ENCODE measurements at places on chromosomes 3 and 15.
A peak's percentile ranks its signal among the peaks of the same experiment; 100 is the strongest.

GRCh38 chr3:143436231-143436930 is 316.8 kb downstream of the CHST2 start:
- no peak for DNase-seq

DNA sequence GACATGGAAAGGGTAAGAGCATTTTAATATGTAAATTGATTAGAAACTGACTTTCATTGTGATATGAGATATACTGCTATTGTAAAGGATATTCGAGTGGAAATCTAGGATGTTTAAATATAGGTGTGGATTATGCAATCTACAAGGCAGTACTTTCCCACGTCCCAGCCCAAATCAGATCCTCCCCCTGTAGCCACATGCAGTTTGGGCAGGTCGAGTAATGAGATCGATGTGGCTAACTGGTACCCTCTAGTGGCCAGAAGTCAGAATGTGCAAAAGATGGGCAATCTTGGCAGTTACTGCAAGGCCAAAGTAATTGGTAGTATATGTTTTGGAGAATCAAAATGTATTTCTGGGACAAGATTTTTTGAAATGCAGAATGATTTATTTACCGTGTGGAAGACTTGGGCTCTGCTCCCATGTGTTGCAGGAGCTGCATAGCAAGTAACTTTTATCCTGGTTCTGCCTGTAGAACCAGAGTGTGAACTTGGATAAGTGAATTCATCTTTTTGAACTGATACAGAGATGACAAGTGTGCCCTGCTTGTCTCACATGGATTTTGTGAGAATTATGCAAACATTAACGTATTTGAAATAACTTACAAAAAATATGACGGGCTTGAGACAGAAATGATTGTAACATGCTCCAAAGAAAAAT is 94.5 kb upstream of the ADAMTSL3 start:
- peak; percentile 20 for DNase-seq

GRCh38 chr3:151113343-151113742 is 27.9 kb downstream of the MED12L start:
- DNase-seq, result no peak

GRCh38 chr15:39936681-39937080 is 2.8 kb downstream of the EIF2AK4 start:
- DNase-seq, result no peak

DNA sequence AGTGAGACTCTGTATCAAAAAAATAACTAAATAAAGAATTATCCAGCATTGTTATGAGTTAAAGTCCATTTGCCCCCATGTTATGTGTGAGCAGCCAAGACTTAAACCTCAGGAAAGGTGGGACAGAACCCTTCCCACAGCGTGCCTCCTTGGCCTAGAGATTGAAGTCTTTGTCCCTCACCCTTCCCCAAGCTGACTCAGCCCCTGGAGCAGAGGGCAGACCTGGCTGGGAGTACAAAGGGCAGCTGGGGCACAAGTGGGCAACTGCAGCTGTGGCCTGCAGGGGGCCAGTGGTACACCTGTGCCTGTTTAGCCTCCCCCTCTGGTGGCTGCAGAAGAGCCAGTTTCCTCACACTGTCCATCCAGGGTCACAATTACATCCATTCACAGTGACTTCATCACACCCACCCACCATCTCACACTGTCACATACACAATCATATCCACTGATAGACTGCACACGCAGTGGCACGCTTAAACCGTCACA is 940 bp upstream of the ACY1 start:
- peak; percentile 37 for DNase-seq

GRCh38 chr3:48135552-48136495 is 52.4 kb downstream of the CDC25A start:
- no peak for DNase-seq

GRCh38 chr15:57685306-57686095 is 21.0 kb upstream of the POLR2M start:
- no peak for DNase-seq

DNA sequence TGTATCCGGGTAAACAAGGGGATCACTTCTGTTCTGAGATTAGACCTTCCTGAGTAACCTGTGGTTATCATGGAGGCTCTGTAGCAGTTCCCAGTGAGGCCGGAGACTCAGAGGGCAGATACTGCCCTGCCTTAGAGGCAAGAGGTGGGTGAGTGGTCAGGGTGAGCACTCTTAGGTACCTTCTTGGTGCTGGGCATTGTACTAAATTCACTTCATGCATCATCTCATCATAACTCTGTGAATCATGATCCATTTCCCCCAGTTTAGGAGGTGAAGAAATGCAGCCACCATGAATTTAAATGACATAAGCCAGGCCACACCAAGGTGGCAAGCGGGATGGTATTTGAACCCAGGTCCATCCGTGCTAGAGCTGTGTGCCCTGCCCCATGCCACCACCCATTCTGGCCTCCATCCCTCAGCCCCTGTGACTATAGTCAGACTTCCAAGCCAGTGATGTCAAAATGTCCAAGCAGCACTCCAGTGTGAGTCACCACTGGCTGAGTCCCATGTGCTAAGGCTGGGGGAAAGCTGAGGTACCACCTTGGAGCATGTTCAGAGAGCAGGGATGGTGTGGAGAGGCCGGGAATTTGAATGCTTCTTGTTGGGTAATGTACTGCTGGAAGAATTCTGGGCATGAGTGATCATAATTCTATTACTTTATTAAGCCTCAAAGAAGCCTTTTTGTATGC is 88.8 kb downstream of the EPHB1 start:
- no peak for DNase-seq

GRCh38 chr3:12934431-12934830 is 93.1 kb upstream of the RPL32 start:
- no peak for DNase-seq

GRCh38 chr3:144390786-144391185 is 419.2 kb downstream of the DIPK2A start:
- no peak for DNase-seq

GRCh38 chr3:22288756-22289155 is 537.7 kb upstream of the ZNF385D start:
- DNase-seq, result no peak

GRCh38 chr3:12986986-12987385 is 86.2 kb downstream of the IQSEC1 start:
- DNase-seq, result no peak

- peak; percentile 67 for DNase-seq
These were observed 66.1 kb downstream of the RPN1 start for GRCh38 chr3:128584412-128585020.

DNA sequence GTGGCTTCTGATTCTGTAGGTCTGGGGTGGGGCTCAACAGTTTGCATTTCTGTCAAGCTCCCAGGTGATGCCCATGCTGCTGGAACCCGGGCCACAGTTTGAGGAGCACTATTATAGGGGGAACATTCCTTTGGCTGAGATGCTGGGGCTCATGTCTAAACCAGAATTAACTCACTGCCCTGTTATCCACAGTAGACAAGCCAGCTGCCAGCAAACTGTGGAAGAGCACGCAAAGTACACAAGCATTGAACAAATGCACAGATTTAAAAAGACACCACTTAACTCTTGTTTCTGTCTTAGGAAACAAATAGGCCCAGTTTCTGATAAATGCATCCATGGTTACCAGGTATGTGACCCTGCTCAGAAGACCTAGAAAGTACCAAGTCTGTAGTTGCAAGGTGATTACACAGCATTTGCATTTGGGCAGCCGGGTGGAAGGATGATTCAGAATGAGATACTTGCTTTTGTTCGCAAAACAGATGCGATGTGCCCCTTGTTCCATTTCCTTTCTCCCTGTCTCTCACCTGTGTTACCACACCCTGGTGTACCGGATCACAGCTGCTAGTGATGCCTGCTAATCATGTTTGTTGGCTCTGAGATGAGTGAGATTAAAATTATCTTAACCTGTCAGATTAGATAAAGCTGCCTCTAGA is 12.4 kb downstream of the GYG1 start:
- peak; percentile 18 for DNase-seq

DNA sequence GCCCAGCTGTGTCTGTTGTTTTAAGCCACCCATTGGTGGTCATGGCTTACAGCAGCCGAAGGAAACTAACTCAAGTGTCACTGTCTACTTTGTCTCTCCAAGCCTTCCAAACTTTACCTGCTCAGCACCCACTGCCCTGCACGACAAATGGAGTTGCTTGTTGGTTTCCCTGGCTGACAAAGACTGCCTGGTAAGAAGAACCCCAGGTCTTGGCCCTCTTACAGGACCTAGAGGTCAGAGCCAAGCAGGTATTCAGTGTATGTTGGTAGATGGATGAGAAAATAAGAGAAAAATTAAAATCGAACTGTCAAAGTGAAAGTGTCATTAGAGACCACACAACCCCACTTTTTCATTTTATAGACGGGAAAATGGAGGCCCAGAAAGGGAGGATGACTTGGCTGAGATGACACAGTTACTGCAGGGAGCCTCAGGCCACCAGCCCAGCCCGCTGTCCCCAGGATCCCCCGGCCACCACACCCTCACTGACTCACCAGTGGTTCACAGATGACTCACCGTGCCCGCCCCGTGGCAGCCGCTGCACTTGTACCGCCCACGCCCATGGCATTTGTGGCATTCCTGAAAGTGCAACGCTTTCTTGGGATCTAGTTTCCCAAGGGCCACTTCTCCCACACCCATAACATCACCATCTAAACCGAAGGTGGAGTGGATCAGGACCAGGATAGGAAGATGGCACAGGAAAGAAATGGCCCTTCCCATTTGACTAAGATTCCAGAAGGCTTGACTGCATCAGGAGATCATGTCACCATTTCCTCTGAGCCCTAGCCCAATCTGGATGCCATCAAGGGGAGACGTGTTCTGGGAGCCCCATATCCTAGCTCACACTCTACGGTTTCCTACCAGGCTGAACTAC is 15.2 kb downstream of the SSUH2 start:
- no peak for DNase-seq

GRCh38 chr15:87200149-87200548 is 1056.4 kb downstream of the NTRK3 start:
- no peak for DNase-seq

- no peak for DNase-seq
These were observed 30.6 kb downstream of the EPHA3 start for GRCh38 chr3:89138048-89138447.

DNA sequence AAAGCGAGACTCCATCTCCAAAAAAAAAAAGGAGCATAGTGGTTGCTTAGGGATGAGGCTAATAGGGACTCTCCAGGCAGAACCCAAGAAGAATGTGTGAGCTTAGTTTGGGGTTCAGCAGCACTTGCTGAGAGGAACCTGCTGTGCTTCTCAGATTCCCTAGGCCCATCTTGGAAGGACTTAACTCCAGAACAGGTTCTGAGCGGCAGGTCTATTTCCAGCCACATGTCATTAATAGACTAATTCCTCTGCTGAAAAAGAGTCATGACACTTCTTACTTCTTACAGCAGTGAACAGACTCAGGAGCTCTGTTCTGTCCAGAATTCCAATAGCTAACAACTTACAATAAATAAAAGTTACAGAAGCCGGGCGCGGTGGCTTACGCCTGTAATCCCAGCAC is 22.5 kb downstream of the RHOA start:
- no peak for DNase-seq

DNA sequence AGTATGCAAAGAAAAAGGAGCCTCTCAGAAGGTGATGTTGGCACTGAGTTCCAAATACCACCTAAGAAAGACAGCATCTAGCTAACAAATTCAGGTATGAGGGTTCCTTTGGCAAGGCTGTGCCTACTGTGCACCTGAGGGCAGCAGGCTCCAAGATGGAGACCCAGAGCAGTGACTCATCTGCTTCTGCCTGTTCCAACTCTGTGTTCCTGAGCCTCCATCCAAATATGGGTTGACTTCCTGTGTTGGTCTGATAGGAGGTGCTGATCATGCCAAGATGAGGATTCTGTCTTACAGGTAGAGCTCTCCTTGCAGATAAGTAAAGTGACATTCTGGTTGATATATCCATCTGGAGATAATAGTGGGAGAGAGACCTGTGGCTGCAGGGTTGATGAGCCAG is 26.0 kb downstream of the SV2B start:
- no peak for DNase-seq

- DNase-seq, result no peak
These were observed 12.2 kb upstream of the RASGRP1 start for GRCh38 chr15:38576837-38577236.

DNA sequence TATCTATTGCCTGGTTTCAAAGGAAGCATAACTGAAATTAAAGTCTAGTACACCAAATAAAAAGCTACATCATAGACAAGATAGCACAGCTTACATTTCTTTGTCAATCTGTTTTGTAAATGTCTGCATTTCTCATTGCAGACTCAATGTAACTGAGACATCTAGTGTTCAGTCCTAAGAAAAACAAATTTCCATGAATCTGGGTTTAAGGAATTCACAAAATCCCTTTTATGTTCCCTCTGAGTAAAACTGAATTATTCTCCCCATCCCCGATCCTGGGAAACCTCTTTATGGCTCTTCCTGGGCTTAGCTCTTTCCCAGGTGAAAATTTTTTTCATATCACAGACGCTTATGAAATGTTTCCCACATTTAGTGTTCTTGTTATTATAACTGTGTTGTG is 21.6 kb upstream of the RASA2 start:
- no peak for DNase-seq

GRCh38 chr3:14836049-14836468 is 17.3 kb downstream of the FGD5 start:
- no peak for DNase-seq

- no peak for DNase-seq
These were observed 381.5 kb upstream of the C2CD4B start for GRCh38 chr15:62546628-62547027.

GRCh38 chr15:77791941-77792340 is 159.2 kb upstream of the LINGO1 start:
- DNase-seq, result no peak

GRCh38 chr3:106440672-106441071 is 571.9 kb upstream of the CBLB start:
- DNase-seq, result no peak

GRCh38 chr15:72265031-72265430 is 7.3 kb downstream of the PARP6 start:
- no peak for DNase-seq

- DNase-seq, result no peak
These were observed 250.5 kb downstream of the UACA start for GRCh38 chr15:70512772-70513362.

DNA sequence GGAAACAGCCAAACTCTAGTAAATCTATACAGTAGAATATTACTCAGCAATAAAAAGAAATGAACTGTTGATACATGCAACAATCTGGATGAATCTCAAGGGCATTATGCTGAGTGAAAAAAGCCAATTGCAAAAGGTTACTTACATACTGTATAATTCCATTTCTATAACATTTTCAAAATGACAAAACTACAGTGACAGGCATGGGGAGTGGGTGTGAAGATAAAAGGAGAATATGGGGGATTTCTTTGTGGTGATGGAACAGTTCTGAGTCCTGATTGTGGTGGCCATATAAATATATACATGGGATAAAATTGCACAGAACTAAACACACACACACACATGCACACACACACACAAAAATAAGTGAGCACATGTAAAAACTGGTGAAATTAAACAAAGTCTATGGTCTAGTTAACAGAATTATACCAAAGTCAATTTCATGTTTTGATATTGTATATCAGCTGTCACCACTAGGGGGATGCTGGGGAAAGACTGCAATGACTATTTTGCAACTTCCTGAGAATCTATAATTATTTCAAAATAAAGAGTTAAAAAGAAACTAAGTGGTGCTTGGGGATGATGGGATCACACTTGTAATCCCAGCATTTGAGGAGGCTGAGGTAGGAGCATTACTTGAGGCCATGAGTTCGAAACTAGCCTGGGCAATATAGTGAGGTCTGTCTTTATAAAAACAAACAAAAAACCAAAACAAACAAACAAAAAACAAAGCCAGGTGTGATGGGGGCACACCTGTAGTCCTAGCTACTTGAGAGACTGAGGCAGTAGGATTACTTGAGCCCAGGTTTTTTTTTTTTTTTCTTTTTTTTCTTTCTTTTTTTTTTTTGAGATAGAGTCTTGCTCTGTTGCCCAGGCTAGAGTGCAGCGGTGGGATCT is 66.0 kb downstream of the SPTSSB start:
- no peak for DNase-seq

GRCh38 chr15:41347236-41347635 is 14.6 kb downstream of the NUSAP1 start:
- no peak for DNase-seq

Measured in NCI-H345 (cell line).